ENCODE measurements at places on chromosomes 6 and 20. TPM values are rescaled to one million over a fixed set of nuclear protein-coding genes. Genes with fewer than 3 reads are reported as not detected.

DNA sequence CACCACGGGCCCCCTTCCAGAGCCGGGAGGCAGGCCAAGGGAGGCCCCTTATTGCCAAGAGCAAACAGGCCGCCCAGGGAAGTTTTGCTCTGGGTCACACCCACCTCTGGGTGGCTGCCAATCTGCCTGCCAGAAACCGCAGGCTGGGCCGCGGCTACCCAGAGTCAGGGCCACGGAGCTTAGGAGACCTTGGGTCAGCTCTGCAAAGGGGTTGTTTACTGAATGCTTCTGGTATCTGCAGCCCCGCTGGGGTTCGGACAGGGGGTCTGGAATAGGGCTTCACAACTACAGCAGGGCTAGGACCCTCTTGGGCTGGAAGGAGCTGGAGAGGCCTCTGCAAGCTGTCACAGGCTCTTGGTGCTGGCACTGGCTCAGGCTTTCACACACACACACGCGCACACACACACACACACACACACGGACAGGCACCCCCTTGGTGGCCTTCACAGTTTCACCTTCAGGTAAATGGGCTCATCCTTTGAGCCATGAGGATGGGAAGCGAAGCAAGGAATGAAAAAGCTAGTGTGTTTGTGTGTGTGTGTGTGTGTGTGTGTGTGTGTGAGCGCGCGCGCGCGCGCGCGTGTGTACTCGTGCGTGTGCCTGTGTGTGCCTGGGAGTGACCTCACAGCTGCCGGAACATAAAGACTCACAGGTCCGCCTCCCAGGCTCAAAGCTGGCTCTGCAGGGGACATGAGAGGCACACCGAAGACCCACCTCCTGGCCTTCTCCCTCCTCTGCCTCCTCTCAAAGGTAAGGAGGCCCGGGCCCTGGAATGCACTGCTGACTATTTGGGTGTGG lies at the start of gene CCN5:
CCN5 (plus strand) TSS at position 669 of the 798 bp plus-strand sequence; CDS start at position 691, 22 bp downstream.
- no peak for DNase-seq

- DNase-seq = no peak
Measured at GRCh38 chr6:27495386-27496135, 22.7 kb upstream of the ZNF184 start.

GRCh38 chr20:4014031-4014474 lies 1.3 kb downstream of the RNF24 start:
- DNase-seq = no peak

The TNFRSF6B gene
- total RNA-seq = 509 TPM

The MRPL14 gene
- total RNA-seq = 167 TPM

The C6orf58 gene
- total RNA-seq = not detected

The MRPS18B gene
- total RNA-seq = 65.8 TPM

The CAPN11 gene
- total RNA-seq = not detected

GRCh38 chr20:22974354-22974753 lies 60.8 kb upstream of the SSTR4 start:
- DNase-seq = no peak

DNA sequence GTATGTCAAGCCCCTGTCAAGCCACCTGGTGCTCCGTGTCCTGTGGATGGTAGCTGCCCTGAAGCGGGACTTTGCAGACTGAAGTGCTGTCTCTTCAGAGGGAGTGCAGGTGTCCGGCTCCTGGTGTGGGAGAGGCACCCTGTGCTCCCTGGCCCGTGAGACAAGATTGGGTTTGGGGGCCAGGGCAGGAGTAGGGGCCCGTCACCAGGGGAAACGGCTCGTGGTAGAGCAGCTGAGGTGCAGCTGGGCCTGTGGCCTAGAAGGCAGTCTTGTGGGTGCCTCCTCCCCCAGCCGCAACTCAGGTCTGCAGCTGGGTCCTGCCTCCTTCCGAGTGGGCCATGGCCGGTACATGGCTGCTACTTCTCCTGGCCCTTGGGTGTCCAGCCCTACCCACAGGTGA lies at the start of gene PTCRA:
PTCRA (plus strand) TSS at position 322 of the 400 bp plus-strand sequence; CDS start at position 339, 17 bp downstream.
- no peak for DNase-seq

The DNMT3B gene
- total RNA-seq = 14.2 TPM

The COL12A1 gene
- total RNA-seq = 17.5 TPM

DNA sequence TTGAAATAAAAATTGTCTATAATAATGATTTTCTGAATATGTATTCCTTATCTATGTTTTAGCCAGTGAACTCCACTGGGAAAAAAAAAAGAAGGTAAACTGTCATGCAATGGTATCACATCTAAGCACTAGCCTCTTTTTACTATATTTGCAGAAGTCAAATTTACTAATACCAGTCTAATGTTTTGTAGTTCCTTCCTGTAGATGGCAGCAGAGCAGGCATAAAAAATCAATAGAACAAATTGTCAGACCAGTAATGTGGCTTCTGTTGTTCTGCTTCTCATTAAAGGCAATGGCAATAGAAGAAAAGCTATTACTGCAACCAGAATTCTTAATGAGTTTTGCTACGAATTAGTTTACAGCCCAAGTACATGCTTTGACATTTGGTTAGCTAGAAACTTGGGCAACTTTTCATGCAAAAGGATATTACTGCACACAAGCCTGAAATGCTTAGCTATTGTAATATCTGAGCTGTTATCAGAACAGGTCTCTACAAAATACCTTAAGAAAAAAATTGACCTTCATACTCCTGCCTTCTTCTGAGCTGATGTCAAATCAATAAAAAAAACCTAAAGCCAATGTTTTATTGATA lies 476.9 kb downstream of the KHDRBS2 start:
- peak; percentile 0 for DNase-seq

DNA sequence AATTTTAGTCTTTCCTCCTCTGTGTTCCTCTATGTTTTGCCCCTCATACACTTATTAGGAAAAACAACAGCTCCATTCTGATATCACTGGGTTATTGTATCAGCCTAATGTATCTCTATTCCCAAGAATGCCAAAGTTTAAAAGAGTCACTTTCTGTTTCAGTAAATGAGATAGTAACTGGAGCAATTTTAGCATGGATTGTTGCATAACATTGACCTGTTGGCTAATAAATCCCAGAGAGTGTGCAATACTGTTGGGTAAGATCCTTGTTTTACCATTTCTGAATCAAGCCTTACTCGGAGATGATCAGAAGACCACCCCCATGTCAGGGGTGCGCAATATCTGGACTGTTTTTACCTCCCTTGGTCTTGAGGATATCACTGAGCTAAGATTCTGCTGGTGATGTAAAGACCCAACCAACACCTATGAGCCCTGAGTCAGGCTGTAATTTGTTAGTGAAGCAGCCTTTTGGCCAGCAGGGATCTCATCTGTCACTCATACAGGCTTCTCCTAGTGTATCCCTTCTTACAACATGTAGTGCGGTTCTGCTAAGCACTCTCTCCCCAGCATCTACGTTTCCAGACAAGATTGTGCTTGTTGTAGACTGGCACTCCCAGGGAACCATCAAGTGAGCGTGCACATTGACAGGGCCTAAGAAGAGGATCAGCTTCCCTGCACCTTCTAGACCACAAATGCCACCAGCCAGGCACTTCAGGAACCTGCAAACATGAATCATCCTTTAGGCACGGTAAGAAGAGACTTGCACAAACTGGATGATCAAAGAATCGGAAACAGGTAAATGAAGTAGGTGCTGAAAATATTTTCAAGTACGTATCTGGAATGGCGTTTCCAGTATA lies 11.5 kb upstream of the IPCEF1 start:
- no peak for DNase-seq

GRCh38 chr6:114404339-114404955 lies 61.6 kb upstream of the HS3ST5 start:
- no peak for DNase-seq

The UBE2C gene
- 447 TPM for total RNA-seq

DNA sequence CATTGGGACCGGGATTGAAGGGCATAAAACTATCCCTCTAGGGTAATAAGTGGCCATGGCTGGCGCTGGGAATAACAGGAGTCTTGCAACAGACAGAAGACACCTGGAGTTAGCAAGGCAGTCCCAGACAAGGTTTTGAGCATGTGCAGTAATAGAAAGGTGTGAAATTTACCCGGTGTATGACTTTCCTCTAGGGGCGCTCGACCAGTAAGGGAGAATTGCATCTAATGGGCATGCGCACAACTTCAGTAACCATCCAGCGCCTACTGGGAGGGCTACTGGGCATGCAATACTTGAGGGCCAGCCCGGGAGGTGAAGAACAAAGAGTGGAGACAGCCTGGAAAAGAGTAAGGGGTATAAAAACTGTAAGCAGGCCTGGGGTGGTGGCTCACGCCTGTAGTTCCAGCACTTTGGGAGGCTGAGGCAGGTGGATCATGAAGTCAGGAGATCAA lies 32.7 kb downstream of the SERPINB6 start:
- no peak for DNase-seq

- DNase-seq = no peak
Measured at GRCh38 chr6:158697811-158698210, 48.0 kb downstream of the SYTL3 start.

DNA sequence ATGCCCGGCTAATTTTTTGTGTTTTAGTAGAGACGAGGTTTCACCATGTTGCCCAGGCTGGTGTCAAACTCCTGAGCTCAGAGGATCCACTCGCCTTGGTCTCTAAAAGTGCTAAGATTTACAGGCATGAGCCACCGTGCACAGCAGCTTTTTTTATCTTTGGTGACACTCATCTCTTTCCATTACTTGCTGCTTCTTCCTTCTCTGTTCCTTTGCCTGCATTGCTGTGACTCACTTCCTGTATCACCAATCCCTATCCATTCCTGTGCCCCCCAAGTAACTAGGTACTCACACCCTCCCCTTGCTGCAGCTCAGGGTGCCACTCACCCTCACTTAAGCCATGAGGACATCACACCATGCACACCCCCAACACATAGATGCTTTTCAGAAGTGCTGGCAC lies 24.6 kb downstream of the KHDC1L start:
- no peak for DNase-seq

The PDSS2 gene
- total RNA-seq = 6.9 TPM

GRCh38 chr20:44910690-44911262 lies 916 bp downstream of the PABPC1L start:
- DNase-seq = no peak

DNA sequence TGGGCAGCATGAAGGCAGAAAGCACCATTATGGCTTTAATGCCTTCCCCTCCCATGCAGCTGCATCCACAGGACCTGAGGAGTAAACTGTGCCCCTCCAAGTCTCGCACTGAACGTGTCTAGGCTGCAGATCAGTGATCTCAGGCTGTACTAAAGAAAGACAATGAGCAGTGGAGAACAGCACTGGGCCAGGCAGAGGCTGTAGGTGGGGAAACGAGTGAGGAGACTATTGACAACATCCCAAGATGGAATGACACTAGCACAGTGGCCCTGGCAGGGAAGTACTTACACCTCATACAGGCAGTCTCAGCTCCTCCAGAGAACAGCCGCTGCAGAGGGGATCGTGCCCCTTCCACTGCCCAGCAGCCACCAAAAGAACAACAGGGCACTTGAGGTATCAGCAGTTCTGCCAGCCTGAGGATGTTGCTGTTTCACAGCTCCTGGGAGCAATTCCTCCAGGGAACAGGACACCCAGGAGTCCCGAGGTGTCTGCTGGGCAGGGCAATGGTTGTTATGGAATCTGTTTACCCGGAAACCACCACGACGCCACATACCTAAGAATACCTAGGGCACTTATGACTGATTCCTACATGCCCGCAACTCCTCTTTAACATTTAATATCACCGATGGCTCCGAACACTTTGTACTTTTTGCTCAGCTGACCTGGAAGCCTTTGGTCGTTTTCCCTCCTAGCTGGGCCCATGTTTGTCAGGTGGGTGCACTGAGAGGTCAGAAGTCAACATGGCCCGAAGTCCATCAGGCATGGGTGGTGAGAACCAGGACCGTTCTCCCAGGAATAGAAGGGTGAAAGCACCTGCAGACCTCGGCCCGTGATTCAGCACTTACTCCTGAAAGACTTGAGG lies 79.1 kb downstream of the SLC22A23 start:
- no peak for DNase-seq

The QKI gene
- total RNA-seq = 140 TPM

DNA sequence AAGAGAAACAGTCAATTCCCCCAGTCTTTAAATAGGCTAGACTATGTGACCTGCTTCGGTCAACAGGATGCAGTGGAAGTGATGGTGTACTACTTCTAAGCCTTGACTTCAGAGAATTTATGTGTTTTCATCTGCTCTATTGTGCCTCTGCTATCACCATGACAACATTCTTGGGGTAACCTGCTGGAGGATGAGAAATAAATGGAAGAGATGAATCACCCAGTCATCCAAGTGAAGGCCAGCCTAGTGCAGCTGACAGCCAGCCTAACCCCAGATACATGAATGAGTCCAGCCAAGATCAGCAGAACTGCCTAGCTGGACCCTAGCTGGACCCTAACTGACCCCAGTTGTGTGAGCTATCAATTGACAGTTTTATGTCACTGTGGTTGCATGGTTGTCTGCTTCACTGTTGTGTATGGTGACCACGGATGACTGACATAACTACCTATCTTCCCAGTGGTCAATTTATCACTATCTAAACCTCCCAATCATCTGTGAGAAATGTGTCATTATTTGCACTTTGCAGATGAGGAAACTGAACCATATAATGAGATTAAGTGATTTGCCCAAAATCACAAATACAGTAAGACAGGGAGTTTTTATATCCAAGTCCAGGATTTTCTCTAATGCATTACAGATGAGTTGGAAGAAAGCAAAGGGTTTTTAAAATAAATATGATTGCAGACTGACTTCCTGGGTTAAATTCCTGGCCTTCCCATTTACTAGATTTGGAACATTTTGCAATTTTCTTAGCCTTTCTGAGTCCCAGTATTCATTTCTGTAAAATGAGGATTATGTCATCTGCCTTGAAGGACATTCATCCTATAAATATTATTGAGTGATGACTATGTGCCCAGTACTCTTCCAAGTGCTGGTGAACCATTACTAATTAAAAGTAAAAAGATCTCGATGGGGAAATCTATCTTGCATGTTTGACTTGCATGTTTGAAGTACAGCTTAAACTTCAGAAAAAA lies 136.4 kb upstream of the PLCB4 start:
- DNase-seq = peak; percentile 91

GRCh38 chr20:37238935-37239451 lies 22.6 kb downstream of the GHRH start:
- no peak for DNase-seq

- DNase-seq = no peak
Measured at GRCh38 chr6:43687079-43687436, 533 bp downstream of the MRPS18A start.

DNA sequence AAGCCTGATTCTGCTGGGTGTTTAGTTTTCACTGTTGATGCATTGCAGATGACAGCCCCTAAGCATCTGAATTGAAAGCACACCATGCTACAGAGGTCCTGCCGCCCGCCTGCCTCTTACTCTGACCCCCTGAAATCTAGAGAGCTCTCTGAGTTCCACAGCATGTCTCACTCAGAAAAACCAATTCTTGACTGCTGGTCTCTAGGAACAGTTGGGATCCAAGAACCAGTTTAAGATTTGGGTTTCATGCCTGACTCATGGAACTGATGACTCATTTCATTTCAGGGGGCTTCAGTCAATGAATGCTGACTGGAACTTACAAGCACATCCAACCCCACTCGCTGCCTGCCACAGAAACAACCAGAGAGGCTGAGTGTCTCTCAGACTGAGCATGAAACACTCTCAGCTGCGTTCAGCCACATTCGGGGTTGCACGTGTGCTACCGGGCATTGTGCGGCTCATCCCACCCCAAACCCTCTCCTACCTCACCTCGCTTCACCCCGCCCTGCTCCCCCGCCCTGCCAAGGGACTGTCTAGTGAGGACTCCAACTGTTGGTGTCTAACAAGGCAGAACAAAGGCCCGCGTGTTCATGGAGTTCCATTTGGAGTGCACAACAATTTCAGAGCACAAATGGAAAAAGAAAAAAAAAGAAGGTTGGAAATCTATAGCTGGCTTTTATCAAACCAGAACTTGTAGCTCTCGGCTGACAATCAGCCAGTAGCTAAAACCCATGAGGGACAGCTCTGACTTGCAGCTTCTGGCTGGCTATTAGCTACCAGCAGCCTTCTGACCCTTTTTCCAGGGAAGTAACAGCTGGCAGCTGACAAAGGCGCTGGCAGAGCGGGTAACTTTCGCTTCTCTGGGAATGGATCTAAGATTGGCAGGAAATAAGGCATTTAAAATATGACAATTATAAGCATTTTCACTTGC lies 20.0 kb upstream of the TRAF3IP2 start:
- no peak for DNase-seq

The TSPO2 gene
- total RNA-seq = not detected

Measured in epithelial cell of proximal tubule (primary cell).